Putamen (tissue), 1 donor: ENCODE measurements at places on chromosomes 6 and 20.

DNA sequence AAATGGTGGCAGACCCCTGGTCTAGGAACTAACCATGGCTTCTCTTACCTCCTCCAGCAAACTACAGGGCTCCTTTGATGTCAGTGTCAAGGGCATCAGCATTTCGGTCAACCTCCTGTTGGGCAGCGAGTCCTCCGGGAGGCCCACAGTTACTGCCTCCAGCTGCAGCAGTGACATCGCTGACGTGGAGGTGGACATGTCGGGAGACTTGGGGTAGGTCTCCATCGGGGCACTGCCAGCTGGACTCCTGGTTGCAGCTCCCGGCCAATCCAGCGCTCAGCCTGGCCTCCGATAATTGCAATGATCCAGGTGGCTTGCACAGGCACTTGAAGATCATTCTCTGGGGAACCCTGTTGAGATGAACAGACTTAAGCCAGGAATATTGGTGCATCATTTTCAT, 7.9 kb downstream of the LBP start:
- no peak for DNase-seq

DNA sequence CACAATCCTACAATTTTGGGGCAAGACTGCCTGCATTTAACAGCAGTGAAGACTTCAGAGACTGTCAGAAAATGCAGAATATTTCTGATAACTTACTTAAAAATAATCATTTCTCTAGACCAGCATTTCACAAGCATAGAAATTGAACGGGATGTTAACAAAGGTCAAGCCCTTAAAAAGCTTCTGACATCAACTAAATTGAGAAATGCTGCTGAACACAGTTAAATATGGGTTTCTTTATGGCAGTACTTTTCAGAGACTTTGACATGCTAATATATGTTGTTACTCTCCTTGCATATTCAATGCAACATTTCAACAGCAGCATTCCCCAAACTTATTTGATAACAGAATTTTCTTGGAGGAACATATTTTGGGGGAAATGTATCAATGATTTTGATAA, 84.5 kb downstream of the KIF13A start:
- no peak for DNase-seq

DNA sequence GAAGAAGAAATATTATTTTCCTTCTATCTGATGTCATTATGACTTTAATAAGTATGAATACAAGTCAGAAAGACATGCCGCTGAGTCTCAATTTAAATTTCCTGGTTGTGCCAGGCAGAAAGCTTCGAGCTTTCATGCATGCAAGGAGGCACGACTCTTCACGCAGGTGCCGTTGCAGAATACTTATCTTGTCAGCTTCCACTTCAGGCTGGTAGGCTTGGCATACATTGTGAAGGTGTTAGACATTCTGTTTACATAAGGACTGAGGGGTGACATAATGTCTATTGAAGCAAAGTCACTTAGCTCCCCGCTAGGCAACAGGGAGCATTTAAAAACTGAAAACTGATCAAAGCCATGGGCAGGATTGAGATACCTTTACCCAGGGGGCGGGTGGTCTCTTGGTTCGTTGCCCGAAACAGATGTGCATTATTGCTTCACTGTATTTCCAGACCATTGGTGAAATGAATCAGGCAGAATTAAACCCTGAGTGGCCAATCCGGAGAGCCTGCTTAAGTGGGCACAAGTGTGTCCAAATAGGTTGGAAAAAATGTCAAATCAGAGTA, 16.4 kb downstream of the BMP6 start:
- DNase-seq: peak; percentile 68

DNA sequence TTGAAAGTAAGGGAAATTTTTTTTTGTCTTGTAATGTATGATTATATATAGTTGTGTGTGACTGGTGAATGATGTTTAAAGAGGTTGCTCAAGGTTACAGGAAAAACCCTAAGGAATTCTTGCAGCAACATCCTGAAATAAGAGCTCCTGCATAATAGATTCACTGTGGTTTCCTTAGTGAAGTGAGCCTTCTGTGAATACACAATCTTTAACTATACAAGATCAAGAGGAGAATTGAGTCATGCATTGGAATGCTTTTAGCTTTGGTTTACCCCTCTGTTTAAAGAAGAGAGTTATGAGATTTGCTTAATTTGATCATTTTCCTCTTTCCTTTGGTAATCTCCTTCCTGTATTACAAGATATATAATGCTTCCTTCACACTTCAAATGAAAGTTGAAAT, 141.6 kb upstream of the EYA4 start:
- DNase-seq: no peak

DNA sequence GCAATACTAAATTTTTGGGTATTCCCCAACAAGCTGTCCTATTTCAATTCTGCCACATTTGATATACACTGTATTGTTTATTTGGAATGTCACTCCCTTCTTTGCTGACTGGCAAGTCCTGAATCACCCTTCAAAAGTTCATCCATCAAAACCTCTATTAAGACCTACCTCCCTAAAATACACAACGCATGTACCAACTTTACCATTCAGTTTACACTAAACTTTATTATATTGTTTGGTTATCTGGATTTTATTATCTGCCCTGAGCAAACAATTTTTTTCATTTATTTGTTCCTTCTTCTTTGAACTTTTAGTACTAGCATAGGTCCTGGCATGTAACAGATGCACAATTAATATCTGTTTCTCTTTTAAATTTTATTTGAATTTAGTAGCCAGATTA, 958.2 kb upstream of the ADGRB3 start:
- DNase-seq: no peak

- no peak for DNase-seq
Measured at GRCh38 chr6:36177166-36177565, 19.4 kb upstream of the BRPF3 start.

DNA sequence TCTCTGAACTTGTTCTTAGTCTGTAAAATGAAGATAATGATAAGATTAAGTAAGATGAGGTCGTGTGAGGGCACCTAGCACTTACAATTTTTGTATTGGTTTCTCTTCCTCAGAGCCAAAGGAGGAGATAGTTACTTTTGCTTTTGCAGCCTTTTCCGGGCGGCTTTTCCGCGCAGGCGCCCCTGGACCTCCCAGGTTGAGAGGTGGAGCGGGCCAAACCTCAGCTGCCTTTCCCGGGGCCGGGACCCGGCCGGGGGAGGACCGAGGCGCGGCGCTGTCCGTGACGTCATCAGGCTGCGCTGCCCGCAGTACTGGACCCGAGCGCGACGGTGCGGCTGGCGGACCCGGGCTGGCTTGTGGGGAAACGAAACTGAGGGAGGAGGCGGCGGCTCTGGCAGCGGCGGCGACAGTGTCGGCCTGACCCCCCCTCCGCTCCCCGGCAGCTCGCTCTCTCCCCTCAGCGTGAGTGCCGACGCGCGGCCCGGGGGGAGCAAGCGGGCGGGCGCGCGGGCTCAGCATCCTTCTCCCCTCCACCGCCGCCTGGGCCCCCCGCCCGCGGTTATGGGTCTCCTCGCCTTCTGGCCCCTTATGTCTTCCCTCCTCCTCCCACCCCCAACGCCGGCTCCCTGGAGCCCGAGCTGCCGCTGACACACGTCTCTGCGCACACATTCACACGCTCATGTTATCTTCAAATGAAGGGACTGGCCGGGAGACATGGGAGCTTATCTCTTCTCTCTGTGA, at the start of gene CMTR1:
CMTR1 (plus strand) TSS at position 306 of the 741 bp plus-strand sequence. CDS start 2,409 bp downstream, outside the sequence.
- DNase-seq: peak; percentile 89

DNA sequence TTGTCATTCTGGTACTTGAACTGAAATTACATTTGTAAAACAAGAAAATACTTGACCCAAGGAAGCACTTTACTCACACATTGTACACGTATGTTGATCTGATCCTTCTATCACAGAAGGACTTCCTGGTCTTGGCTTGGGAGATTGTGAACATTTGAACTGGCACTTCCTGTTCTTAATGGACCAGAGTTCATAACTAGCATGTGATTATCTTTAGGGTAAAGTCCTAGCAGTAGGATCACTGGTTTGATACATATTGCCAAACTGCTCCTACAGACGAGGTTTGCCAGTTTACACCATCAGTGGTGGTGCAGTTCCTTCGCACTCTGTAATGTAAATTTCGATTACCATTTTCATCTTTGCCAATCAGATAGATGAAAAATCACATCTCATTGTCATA, 12.7 kb downstream of the HECA start:
- DNase-seq: no peak

DNA sequence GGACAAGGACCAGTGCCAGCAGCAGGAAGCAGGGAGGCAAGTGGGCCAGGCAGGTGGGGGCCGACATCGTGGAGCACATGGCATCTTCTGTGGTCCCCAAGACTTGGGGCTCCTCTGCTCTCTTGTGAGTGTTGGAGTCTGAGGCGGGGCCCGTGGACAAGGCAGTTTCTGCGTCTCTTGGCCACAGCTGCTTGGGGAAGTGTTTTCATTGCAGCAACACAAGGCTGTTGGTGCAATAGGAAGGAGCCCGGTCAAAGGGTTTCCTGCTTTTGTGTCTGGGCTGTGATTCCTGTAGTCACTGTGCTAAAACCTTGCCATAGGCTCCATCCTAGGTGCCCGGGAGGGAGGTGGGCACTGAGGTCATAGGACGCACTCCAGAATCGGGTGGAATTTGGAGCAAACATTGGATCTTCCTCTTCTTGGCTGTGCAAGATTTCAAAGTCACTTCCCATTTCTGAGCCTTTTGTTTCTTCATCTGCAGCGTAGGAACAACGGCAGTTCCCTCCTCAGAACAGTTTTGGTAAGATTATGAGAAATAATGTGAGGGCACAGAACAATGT, at the start of gene SIRPB2:
SIRPB2 (minus strand) TSS at position 140 of the 560 bp plus-strand sequence; CDS start at position 79, 61 bp downstream.
- peak; percentile 39 for DNase-seq

- no peak for DNase-seq
Measured at GRCh38 chr6:2129182-2129621, 116.2 kb downstream of the GMDS start.

DNA sequence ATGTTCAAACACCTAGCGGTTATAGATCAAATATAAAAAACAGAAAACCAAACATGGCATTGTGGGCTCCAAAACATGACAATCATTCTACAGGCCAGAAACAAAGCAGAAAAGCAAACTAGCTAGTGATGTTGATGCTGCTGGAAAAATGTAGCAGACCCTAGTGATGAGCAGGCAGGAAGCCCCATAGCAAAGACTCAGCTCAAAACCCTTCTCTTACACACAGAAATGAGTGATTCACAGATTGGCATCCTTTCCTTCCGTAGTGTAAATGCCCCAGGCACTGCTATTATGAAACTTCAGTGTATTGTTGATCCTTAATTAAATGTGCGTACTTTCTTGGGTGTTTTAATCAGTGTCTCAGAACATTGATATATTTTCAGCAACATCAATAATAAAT, 425.1 kb downstream of the UTRN start:
- DNase-seq: no peak

- DNase-seq: no peak
Measured at GRCh38 chr6:152904678-152905077, 78.2 kb downstream of the FBXO5 start.

GRCh38 chr6:35392773-35393672, 50.7 kb downstream of the PPARD start:
- DNase-seq: no peak

- DNase-seq: no peak
Measured at GRCh38 chr6:149921361-149921760, 1.6 kb downstream of the RAET1G start.

DNA sequence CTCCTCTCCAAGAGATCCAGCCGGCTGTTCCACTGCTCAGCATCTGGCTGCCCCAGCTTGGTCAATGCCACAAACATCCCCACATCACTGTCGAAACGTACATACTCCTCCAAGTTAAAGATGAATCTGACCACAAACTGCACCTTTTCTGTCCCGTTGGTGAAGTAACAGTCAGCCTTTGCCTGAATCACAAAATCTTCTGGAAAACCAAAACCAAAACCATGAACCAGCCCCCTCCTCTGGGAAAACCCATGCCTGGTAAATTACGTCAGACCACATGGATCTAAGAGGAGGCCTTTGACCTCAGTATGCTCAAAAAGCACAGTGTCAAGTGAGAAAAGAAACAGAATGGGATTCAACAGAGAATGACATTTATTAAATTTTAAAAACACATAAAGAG, 1.7 kb downstream of the HLA-DOB start:
- no peak for DNase-seq

- DNase-seq: no peak
Measured at GRCh38 chr20:8393381-8393780, 261.3 kb downstream of the PLCB1 start.

DNA sequence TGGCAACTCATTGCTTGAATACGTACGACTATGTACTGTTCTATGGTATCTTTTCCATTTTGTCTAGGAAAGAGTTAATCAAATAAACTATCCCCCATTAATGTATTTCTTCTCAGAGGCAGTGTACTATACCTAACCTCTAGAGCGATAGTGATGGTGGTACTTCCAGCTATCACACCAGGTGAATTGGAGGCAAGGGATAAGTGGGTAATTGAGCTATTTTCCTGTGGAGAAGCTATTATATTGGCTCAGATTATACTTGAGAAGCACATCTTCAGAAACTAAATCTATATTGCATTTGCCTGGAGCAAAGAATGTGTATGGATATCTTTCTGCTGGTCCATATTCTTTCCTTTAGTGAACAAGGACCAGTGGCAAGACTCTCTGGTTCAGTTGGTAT, 430.7 kb upstream of the KHDRBS2 start:
- DNase-seq: no peak

DNA sequence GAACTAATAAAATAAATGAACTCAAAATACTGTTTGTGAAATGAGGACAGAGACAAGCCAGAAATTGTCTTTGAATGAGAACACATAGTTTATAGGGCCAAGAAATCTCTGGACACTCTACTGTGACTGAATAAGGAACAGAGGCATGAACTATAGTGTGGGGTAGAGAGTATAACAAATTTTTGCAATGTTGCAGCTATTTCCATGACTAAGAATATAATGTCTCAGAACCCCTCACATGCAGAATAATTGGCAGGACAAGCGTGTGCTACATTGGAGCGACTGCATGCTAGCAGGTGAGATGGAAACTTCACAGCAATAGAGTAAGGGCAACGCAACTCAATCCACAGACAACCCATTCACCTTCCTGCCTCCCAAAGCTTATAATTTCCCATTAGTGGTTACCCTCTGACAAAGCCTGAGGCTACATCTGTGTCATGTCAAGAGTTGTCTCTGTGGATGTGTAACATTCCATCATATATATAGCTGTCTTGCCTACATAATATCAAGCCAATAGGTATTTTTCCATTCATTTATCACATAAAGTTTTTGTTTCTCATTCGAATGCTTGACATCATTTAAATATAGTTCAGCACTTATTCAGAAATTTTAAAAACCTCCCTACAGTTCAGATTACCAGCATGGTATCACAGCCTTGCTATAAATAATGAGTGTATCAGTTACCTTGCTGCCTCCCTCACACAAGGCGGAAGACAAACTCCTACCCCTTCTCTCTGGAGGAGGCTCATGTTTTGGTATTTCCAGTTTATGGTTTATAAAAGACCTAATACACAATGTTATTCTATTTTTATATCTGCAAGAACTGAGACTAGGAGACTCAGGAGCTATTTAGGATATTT, 47.9 kb upstream of the ECHDC1 start:
- DNase-seq: peak; percentile 3

DNA sequence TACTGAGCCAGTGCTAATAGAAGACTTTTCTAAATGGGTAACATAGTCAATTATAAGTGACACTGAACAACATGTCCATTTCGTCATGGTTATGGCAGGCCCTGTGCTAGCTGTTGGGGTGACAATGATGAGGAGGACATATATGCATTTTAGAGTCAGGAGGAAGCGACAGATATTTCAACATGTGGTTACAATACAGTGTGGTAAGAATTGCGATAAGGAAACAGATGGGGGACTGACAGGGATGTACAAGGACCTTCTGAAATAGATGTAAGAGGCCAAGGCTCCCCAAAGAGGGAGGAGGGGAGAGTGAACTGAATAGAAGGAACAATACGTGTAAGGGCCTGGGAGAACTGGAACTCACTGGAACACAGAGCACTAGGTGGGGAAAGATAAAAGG, 11.7 kb downstream of the MMP24 start:
- DNase-seq: no peak

GRCh38 chr6:123168892-123169773, 173.1 kb downstream of the CLVS2 start:
- DNase-seq: no peak
